ENCODE measurements at places on chromosomes 5 and 9.

GRCh38 chr9:111144741-111145140, 106.5 kb upstream of the LPAR1 start:
- no peak for DNase-seq

DNA sequence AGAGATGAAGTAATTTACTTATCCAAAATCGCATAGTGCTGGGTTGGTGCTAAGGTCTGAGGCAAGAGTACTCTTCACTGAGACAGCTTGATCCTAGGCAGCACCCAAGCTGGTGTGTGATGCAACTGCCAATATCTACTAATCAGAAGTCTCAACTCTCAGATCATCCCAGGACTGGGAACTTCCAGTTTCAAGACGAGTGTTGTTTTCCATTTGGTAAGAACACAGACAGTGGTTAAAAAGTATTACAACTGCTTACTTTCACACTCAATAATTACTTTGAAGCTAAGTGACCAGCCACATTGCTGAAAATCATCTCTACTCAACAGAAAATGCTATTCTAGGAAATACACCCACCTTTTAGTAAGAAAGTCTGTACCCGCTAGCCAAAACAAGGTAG, 45.3 kb downstream of the FBXW11 start:
- peak; percentile 36 for DNase-seq

DNA sequence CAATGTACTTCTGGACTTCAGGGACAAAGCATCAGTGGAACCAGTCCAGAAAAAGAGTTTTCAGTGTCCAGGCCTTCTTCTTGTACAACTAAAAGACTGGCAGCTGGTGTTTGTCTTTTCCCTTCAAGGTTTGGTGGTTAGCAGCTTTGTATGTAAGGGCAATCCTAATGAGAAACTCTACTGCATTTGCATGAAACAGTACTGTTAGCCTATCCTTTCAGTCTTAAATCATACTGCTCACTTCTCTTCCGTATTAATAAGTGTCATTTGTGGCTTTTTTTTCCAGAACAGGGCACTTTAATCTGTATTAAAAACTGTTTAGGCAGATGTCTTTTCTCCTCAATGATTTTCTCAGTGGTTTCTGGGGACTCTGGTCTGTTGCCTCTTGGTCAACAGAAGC, 48.9 kb downstream of the FAM174A start:
- no peak for DNase-seq

DNA sequence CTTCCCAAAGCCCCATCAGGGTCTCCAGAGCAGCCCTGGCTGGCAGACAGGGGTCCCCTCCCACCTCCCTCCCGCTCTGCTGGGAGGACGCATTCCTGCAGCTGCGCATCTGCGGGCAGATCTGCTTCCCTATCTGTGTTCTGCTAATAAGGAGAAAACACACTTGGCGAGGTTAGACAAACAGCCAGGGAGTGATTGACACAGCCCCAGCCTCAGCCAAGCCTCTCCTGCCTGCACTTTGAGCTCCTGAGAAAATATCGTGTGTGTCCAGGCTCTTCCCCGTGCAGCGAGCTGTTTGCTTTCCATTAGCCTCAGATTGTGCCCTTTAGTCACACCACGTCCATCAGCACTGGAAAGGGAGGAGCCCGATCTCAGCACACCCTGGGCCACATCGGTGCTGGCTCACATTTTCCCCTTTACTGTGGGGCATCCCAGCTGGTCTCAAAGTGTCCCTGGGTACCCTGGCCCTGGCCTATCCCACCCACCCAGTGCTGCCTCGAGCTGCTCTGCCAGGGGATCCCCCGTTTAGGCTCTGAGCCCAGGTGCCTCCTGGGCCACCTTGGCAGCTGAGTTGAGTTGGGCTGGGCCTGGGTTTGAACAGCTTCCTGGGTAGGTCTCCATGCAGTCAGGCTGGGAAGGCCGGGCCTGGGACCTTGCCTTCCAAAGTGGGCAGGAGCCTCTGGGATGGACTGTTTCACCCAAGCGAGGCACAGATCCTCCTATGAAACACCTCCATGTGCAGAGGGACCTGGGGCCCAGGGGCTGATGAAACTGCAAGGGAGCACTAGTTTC, 61.1 kb downstream of the BARX1 start:
- DNase-seq: no peak

DNA sequence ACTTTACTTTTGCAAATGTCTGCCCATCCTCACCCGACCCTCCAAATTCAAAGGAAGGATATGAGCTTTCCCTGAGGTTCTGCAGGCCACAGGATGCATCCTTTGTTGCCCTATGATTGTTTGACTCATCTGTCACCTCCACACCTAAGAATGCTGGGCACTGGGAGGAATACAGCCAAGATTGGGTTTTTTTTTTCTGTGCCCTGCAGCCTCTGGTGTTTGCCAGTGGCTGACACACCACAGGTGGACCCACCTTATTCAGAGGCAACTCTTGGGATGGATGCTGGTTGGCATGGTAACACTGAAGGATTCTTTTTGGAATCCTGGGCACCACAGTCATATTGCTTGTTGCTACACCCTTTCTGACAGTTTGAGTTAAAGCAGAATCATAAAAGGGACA, 29.7 kb downstream of the C9orf152 start:
- no peak for DNase-seq

DNA sequence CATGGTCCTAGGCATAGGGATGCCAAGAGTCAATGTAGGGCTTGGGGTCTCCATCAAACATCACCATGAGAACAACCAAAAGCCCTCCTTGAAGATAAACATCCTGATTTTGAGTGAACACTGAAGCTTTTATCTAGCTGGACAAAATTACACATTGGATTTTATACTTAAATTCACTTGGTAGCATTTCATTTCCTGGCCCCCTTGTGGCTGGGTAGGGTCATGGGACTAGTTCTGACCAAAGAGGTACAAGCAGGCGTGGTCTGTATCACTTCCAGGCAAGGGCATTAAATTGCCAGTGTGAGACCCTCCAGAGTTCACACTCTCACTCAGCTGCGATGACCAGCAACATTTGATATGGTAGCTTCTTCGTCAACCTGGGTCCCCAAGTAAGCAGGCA, 320.3 kb downstream of the ACTL7B start:
- peak; percentile 12 for DNase-seq
